A673 (cell line): ENCODE measurements at places on chromosomes 2 and 18.

- DNase-seq: no peak
Measured at GRCh38 chr2:59899692-59900091, 653.8 kb downstream of the BCL11A start.

- DNase-seq: peak; percentile 80
Measured at GRCh38 chr2:236180076-236180816, 12.1 kb upstream of the GBX2 start.

GRCh38 chr2:10028988-10029874, 14.1 kb upstream of the KLF11 start:
- DNase-seq: peak; percentile 54

DNA sequence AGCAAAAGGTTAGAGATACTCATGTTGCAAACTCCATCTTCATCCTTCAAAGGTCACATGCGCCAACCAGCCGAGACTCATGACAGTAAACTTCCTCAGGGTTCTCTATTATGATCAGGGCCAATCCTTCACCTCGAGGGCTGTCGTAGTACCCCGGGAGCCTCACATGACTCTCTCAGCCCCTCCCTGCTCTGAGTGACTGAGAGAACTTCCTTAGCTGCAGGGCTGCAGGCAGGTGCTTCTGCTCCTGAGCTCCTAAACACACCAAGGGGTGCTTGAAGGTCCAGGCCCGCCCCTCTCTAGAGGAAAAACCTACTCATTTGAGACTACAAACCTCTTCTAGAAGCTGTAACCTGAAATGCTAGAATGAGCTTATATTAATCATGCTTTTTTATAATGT, 48.2 kb downstream of the LONRF2 start:
- DNase-seq: no peak

DNA sequence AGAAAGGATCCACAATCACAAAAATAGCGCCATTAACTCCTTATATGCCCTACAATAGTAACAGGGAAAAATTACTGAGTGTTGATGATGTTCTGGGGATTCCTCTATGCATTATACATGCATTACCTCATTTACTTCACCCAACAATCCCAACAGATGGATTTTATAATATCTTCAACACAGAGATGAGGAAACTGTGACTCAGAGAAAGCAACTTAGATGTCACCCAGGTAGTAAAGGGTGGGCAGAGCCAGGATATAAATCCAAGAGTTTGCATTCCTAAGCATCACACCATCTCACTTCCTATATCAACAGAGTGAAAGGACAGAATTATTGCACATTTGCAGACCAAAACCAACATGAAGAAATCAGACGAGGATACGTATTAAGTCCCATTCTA, 144.2 kb downstream of the TCF4 start:
- no peak for DNase-seq

GRCh38 chr2:69310111-69311023, 76.7 kb downstream of the GFPT1 start:
- DNase-seq: no peak

GRCh38 chr2:235855011-235855410, 313.2 kb downstream of the GBX2 start:
- no peak for DNase-seq

- DNase-seq: no peak
Measured at GRCh38 chr2:57990118-57990725, 56.4 kb upstream of the VRK2 start.

DNA sequence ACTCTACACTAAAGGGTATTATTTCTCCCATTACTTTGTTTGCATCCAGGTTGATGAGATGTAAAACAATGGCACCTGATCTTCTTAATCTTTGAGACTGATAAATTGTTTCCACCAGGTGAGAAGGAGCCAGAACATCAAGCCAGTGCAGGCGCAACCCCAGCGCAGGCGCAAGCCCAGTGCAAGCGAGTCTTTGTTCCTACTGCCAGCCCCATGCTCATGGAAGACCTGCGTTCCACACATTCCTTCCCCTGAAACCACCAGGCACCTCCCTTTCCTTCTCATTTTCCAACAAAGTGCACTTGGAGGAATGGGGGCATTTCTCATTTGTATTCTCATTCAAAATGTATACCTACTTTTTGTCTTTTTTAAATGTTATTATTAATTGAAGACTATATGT, 188.7 kb upstream of the SMAD2 start:
- DNase-seq: no peak

- no peak for DNase-seq
Measured at GRCh38 chr2:239588451-239589269, 187.8 kb upstream of the HDAC4 start.

- no peak for DNase-seq
Measured at GRCh38 chr2:15890936-15891905, 49.1 kb upstream of the MYCN start.

DNA sequence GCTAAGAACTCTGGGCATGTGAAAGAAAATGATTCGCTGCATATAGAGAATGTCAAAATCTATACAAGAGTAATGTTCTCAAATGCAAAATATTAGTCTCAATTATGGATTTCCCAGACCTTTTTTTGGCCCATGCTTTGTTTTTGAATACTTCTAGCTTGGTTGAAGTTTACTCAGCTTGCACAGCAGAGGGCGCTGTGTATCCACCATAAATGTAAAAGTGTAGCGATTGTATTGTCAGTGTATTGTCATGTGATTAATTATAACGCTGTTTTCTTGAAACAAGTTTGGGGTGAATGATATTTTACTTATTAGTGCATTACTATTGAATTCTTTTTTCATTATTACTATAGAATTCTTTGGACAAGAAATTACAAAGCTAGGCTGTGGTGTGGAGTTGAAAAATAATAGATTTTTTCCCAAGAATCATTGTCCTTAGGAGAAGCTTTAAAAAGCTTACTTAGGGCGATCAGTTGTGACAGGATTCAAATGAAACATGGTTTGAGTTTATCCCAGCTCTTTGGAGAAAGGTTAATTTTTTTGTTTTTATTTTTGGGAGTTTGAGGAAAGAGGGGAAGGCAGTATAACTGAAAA, 98.3 kb downstream of the PIK3C3 start:
- DNase-seq: peak; percentile 70

GRCh38 chr2:238097988-238098871, 1.9 kb upstream of the ESPNL start:
- DNase-seq: peak; percentile 86

DNA sequence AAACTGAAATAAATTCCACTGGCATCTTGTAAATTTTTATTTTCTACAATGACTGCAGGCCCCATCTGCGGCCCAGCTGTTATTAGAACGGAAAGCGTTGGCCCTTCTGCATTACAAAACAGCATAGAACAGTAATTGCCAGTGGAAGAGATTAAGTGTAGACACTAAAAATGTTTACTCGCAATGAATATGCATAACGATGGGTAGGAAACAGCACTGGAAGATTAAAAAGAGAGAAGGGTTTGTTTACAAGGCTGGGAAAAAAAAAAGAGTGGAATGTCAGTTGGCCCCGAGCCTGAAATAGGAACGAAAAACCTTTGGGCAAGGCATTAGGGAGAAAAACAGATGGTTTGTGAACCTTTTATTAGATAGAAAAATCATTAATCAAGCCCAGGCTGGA, 275.9 kb upstream of the TCF4 start:
- DNase-seq: peak; percentile 87

- no peak for DNase-seq
Measured at GRCh38 chr2:44642123-44642857, 280.5 kb downstream of the CAMKMT start.

GRCh38 chr2:99910902-99911301, 231.5 kb downstream of the AFF3 start:
- DNase-seq: no peak

- DNase-seq: no peak
Measured at GRCh38 chr2:54840559-54841468, 117.4 kb downstream of the EML6 start.

DNA sequence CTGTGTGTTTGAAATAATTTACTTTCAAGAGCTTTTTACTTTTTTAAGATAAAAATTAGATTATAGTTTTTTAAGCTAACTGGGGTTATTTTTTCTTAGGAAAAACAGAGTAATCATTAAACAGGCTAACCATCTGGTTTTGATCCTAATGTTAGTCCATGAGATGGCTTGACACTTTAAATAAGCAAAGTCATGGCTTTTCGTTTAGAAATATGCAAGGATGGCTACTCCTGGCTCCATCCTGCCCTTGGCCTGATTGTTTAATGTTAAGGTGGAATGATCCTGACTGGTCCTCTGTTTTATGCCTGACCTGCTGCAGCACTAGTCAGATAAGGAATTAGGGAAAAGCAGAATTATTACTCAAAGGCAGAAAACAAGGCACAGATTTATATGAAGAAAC, 39.7 kb upstream of the PNPT1 start:
- no peak for DNase-seq
